Activated CD8-positive, alpha-beta memory T cell treated with anti-CD3 and anti-CD28 coated beads for 1 hour (primary cell): ENCODE measurements at places on chromosomes 11 and 22.

DNA sequence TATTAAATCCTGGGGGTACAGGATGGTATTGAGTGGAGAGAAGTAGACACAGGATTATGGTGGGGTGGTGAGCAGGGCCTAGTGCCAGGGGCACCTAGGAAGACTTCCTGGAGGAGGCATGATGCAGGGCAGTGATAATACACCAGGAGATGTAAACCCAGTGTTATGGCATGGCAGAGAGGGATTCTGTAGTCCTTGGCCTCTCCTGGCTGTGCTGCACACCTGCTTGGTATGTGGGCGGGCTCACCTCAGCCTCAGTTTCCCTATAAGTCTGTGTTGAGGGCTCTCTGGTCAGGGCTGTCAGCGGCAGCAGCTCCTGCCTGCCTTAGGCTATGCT is 2.2 kb downstream of the PDXP start:
- no peak for DNase-seq

- DNase-seq, result no peak
Measured at GRCh38 chr11:114239753-114240161, 56.4 kb upstream of the NNMT start.

DNA sequence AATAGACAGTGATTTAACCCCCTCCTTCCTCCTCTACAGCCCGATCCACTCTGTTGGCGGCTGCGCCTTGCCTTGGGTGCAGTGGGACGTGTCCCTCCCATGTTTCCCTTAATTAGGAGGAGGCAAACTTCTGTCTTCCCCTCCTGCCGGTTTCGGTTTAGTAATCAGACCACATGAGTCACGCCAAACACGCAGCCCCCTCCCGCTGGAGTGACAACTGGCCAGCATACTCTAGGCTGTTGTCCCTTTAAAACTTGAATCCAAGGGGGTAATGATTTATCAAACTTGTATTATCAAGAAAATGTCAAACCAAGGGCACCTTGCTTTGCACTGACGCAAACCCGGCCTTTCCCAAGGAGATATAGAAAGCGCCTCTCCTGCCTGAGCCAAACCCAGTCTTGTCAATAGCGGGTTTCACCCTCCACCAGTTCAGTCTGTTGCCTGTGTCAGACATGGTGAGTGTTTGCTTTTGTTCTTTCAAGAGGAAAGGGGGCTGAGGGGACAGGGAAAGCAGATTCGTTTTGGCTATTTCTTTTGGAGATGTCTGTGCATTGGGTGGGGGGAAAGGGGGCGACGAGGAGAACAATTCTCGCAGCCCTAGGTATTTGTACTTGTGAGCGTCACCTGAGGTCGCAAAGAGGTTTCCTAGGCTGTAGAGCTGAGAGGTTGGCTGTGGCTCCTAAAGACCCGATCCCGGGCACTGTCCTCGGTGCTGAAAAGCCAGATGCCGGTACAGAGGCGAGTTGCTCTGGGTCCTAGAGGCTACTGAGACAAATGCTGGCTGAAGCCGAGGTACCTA is at the start of gene SLC6A5:
Gene SLC6A5, plus strand, starts transcription at position 388 of the 799 bp plus-strand sequence. Its CDS starts 65 bp downstream, at position 453.
- no peak for DNase-seq

DNA sequence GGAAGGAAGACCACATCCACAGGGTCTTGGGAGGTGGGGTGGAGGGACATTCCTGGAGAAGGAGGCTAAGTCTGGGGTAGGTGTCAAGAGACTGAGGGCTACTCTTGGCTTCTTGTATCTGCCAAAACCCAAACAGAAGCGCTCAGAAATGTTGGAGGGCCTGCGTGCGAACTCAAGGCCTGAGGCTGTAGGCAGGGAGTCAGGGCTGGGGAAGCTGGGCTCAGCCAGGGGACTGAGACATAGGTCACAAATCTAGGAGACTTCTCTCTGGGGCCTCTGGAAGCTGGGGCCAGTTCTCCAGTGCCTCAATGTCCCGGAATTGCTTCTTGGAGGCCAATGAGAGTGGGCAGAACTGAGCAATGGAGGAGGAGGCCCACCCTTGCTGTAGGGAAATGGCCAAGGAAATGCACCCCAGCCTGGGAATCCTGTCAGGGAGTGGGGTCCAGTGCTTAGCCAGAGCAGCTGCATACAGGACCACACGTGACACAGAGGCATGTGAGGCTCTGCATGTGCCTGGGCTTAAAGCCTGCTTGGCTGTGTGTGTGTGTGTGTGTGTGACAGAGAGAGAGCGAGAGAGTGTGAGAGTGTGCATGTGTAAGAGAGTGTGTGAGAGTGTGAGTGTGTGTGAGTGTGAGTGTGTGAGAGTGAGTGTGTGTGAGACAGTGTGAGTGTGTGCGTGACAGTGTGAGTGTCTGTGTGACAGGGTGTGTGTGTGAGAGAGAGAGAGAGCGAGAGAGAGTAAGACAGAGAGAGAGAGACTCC is 141.3 kb downstream of the ST3GAL4 start:
- DNase-seq, result no peak

- DNase-seq, result no peak
Measured at GRCh38 chr11:65958291-65958690, 3.2 kb upstream of the SART1 start.

GRCh38 chr11:19253153-19253745 is 12.5 kb upstream of the E2F8 start:
- DNase-seq, result no peak

GRCh38 chr11:107683807-107684206 is 28.0 kb downstream of the SLN start:
- DNase-seq, result no peak

DNA sequence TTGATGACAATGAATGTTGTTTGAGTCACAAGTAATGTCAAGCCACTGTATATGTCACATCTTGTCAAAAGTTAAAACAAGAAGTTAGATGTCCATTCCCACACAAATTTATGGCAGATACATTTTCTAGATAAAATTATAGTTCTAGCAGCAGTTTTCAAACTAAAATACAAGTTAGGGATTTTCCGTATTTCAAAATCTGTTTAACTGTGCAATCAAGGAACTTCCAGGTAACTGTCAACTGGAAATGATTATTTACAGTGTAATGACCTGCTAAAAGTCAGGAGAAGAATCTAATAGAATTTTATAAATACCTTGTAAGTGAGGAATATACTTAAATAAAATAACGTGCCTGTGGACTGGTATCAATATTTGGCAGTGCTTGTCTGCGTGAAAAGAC is 111.5 kb downstream of the PDE3B start:
- DNase-seq, result no peak

GRCh38 chr22:49906799-49907290 is 11.4 kb downstream of the ALG12 start:
- no peak for DNase-seq

- no peak for DNase-seq
Measured at GRCh38 chr11:41334007-41334933, 125.2 kb downstream of the LRRC4C start.

GRCh38 chr11:73143126-73143838 is 1.2 kb upstream of the FCHSD2 start:
- DNase-seq, result no peak

GRCh38 chr11:13043912-13044628 is 35.0 kb downstream of the RASSF10 start:
- no peak for DNase-seq

DNA sequence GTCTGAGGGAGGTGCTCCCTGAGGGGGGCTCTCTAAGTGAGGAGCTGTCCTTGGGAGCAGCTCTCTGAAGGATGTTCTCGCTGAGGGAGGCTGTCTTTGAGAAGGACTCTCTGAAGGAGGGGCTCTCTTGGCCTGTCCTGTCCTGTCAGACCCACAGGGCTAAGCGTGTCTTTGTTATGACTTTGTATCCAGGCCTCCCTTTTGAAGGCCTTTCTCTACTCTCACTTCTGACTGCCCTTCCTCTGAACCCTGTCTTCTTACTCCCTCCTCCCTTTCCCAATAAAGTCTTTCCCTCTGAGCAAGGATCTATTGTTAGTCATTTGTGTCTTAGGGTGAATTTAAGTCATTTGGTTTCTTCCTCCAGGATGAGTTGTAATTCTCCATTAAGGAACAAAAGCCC is 330.1 kb upstream of the PLET1 start:
- no peak for DNase-seq

DNA sequence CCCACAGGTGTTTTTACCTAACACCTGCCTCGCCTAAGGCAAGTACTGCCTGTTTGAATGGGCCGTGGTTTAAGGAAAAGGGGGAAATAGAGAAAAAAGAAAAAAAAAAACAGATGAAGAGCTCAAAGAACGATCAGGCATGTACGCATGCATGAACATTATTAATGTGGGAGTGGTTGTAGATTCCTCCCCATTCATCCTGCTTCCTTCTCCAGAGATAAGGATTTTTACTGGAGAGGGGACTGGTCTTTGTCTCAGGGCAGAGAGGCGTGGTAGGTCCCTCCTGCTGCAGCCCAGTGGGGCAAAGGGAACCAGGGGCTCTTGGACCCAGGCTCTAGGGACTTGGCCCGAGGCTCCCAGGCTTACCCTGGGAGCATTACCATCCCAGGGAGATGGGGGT is 23.1 kb downstream of the RPS6KA4 start:
- DNase-seq, result no peak

GRCh38 chr22:39456522-39457197 is at the start of gene MGAT3:
MGAT3 (plus strand) TSS chr22:39457012; CDS start chr22:39487348, 30,336 bp downstream.
- no peak for DNase-seq

- no peak for DNase-seq
Measured at GRCh38 chr11:133070791-133071190, 461.5 kb downstream of the OPCML start.

DNA sequence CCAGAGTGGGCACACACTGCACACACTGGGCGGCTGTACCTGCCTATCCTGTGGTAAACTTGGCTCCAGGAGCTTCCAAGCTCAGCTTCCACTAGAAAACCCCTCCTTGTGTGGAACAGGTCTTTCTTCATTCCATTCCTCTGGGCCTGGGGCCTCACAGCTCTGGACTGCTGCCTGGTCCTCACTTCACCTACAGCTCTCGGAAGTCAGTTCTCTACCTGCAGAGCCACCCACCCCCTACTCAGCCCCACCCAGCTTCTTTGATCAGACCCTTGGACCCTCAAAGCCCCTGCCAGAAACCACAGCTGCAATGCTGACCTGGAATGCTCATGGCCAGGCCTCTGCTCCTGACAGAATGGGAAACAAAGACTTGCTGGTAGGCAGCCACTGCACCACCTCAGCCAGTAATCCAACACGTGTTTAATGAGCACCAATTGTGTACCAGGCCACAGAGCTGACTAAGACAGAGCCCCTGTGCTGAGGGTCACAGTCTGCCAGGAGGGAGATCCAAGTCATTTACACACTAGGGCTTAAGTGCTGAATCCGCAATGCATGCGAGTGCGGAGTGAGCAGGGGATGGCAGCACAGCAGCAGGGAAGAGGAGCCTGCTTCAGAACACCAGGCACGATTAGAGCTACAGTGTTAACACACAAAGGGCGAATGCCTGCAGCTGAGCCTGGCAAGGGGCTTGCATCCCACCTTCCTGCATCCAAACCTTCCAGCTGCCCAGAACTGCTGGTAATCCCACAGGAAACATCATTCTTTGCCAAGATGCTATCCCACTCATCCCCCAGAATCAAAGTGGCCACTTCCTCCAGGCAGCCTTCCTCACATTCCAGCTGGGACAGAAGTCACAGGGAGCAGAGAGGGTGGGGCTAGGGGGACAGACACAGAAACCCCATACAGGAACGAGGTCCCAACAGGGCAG is 4.6 kb downstream of the GNB1L start:
- DNase-seq, result no peak

- no peak for DNase-seq
Measured at GRCh38 chr11:123484448-123484847, 54.4 kb downstream of the GRAMD1B start.

DNA sequence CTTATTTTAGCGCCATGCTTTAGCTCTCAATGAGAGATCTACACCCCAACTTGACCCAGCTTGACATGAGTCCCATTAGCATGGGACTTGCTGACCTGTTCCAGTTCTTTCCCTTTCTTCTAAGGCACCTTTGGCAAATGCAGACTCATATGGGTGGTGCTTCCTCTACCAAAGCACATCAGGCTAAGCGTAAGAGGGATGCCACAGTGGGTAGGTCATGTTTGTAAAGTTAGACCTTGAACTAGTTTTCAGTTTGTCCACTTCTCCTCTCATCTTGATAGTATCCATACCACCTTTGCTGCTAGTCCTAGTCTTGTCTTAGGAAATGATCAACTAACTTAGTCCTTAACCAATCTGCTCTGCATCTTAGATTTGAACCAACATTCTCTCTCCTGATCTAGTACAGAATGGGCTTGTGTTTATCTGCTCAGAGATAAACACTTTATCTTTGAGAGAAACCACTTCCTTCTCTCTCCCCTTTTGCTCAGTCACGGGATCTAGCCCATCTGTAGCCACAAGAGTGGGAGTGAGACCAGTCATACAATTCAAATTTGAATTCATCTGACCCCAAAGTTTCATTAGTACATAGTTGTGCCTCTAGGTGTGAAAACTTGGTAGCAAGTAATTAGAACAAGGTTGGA is 72.1 kb upstream of the CD44 start:
- DNase-seq, result no peak

DNA sequence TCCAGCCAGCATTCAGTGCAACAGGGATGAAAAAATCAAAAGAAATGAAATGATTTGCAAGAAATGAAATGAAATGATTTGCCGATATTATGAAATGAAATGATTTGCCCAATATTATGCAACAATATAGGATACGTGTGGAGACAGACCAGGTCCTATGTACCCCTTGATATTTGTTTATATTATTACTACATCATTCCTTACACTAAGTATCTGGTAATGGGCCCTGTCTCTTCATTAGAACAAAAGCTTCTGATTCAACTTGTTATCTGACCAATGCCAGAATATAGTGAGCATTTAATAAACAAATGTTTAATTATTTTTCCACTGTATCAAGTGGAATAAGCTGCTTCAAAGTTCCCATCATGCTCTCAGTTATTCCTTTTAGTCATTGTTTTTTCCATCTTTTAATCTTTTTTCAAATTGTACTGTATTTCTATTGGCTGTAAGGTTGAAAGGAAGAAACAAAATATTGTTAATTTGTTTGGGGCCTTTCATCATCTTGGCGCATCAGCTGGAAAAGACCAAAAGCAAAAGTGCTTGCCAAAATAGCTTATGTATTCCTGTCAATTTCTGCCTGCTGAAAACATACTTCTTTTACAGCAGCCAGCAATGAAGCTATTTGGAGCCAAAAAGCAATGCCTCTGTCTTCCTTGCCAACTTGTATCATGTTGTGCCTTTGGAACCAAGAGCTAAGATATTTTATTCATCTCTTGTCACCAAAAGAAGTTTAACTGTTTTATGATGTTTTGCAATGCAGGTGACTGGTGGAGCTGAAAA is 2314.9 kb downstream of the LRRC4C start:
- no peak for DNase-seq

DNA sequence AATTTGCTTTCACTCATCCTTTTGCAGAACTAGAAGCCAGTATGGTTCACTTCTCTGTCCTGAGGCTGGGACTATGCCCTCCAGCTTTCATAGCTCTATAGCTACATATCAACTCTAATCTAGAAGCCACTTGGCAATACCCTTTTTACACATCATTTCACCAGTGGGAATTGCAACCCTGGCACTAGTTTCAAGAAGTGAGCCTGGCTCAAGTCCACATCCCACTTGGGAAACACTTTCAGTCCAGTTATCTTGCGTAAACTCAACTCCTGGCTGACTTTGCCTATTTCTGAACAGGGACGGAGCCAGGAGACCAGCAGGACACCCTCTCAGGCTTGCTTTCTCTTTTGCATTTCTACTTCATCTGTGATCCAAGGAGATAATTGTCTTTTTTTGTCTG is 19.9 kb upstream of the FAT3 start:
- DNase-seq, result no peak

- no peak for DNase-seq
Measured at GRCh38 chr11:32087597-32087996, 3.3 kb upstream of the RCN1 start.
